ENCODE measurements at places on chromosomes 12 and 14.
A peak's percentile ranks its signal among the peaks of the same experiment; 100 is the strongest.

DNA sequence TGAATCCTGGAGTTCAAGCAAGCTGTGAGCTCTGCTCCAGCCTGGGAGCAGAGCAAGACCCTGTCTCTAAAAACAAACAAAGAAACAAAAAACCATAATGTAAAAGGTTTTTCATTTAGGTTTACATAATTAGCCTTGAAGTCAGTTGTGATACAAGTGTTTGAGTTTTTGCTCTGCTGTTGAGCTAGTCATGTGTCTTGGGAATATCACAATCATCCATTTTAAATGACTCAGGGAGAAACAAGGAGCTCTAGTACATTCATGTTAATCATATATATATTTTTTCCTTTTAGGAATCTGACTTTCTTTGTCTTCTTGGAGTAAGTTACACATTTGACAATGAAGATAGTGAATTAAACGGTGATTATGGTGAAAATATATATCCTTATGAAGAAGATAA, 12.9 kb downstream of the MIA2 start:
- DNase-seq, result no peak

- peak; percentile 9 for DNase-seq
These were observed 1.4 kb downstream of the KRT2 start for GRCh38 chr12:52650520-52651081.

DNA sequence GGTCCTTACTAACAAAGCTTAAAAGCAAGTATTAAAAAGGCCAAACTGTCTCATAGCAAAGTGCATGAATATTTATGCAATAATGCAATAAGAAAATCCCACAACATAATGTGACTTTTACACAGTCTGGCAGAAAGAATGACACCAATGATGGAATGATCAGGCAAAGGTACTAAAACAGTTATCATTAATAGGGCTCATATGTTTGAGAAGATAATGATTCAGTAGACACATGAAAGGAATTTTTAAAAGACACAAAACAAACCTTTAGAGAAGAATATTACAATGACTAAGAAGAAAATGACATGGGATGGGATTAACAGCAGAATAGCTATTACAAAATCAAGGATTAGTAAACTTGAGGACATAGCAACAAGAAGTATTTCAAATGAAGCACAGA, 1411.2 kb upstream of the TMEM132C start:
- no peak for DNase-seq

DNA sequence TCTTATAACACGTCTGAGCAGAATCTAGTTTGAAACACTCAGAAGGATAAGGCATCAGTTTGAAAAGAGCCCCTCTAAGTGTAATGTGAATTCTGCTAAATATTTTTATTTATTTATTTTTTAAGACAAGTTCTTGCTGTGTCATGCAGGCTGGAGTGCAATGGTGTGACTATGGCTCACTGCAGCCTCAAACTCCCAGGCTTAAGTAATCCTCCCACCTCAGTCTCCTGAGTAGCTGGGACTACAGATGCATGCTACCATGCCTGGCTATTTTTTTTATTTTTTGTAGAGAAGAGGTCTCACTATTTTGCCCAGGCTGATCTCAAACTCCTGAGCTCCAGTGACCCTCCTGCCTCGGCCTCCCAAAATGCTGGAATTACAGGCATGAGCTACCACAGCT, 225.9 kb upstream of the SEL1L start:
- no peak for DNase-seq

GRCh38 chr14:39680777-39681176, 248.5 kb upstream of the FBXO33 start:
- DNase-seq, result peak; percentile 20
